ENCODE measurements at places on chromosomes 2 and 18. TPM values are rescaled to one million over a fixed set of nuclear protein-coding genes. Genes with fewer than 3 reads are reported as not detected.

Gene FIGLA
- total RNA-seq: not detected

Gene TCF23
- not detected for total RNA-seq

Gene KLHL14
- total RNA-seq: not detected

Gene DOCK10
- 63.6 TPM for total RNA-seq

Gene LIMS3
- 12.7 TPM for total RNA-seq

DNA sequence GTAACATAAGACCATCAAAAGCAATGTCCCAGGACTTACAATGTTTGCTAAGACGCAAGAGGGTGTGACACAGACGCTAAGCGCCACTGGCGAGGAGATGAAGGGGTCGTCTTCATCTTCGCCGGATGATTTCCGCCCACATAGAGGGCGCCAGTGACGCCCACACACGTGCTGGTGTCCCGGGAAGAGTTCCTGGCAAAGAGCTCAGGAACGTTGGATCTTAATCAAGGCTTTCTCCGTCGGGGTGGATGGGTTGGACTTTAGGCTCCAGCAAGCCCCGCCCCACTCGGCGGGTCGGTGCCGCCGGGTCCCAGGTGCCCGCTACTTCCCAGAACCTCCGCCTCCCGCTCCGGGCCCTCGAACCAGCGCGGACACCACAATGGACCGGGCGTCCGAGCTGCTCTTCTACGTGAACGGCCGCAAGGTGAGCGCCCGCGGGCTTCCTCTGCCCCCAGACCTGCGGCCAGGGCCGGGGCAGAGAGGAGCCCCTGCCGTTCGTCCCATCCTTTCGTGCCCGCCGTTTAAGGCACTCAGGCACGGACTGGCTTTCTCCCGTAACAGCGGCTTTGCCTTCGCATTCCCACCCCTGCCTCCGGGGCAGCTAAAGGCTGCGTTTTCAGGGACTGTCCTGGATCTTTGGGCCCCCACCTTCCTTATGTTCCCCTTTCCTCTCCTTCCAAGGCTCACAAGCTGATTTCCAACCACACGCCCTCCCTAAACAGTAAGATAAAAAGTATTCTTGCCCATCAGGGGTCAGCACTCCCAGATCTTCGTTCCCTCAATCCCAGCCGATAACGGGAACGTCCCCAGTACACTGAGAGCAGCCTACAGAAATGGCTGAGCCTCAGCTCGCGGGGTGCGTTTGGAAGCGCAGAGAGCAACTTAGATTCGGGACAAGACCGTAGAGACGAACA is at the start of gene AOX1:
Gene AOX1, plus strand, starts transcription at position 285 of the 914 bp plus-strand sequence. Its CDS starts 95 bp downstream, at position 380.
- peak; percentile 45 for DNase-seq
- H3K27me3 ChIP-seq: no peaks in the 10 kb centered on the region
- no peak within 1 kb of the TSS for H3K27ac ChIP-seq

DNA sequence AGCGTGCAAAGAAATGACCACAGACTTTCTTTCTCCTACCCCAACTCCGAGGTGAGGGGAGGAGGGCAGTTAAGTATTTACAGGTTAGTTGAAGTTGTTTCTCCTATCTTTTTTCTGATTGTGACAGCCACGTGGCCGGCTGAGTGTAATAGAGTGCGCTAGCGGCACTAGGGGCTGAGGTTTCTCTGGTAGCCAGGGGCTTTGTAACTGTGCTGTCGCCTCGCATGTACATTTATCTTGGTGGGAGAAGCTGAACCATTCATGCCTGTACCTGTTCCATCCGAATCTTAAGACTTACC is 214.1 kb upstream of the STON1 start:
- H3K27me3 ChIP-seq: no peaks in the 10 kb centered on the region
- peak overlapping the region; percentile 93 for H3K4me3 ChIP-seq
- H3K4me1 ChIP-seq: no peaks in the 10 kb centered on the region
- H3K27ac ChIP-seq: peak overlapping the region; percentile 61

GRCh38 chr2:68330691-68331090 is 10.9 kb upstream of the CNRIP1 start:
- peaks cover 4% of the 10 kb centered on the region for H3K4me1 ChIP-seq
- peak; percentile 57 for DNase-seq
- H3K27ac ChIP-seq: no peak overlapping the region
- no peaks in the 10 kb centered on the region for H3K27me3 ChIP-seq
- no peak overlapping the region for H3K4me3 ChIP-seq

- H3K36me3 ChIP-seq: peaks cover 9% of the 10 kb centered on the region
- H3K27ac ChIP-seq: peak overlapping the region; percentile 94
- H3K27me3 ChIP-seq: no peaks in the 10 kb centered on the region
Measured at GRCh38 chr18:79988071-79988450, 302 bp downstream of the TXNL4A start.

DNA sequence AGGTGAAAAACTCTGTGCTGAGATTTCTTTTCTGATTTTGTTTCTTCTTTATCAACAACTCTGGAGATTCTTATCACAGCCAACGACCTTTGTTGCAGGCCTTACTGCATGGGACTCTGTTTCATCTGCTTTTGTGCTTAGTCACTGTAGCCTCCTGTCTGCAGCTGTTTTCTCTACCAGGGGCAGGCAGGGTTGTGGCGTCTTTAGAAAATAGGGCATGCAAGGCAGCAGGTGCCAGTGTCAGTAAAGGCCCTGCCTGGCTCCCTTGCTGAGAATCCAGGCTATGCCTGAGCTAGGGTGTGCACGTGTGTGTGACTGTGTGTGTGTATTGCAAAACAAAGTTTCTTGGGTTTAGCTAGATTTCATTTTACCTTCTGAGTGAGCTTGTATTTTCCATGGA is 14.6 kb upstream of the SLC9A2 start:
- no peak overlapping the region for H3K4me3 ChIP-seq
- no peaks in the 10 kb centered on the region for H3K27me3 ChIP-seq
- no peaks in the 10 kb centered on the region for H3K36me3 ChIP-seq
- no peaks in the 10 kb centered on the region for H3K4me1 ChIP-seq

GRCh38 chr18:63795606-63796005 is 20.4 kb downstream of the SERPINB7 start:
- H3K27ac ChIP-seq: no peak overlapping the region
- H3K36me3 ChIP-seq: no peaks in the 10 kb centered on the region
- DNase-seq: no peak
- no peak overlapping the region for H3K4me3 ChIP-seq
- H3K27me3 ChIP-seq: no peaks in the 10 kb centered on the region

GRCh38 chr18:51721388-51721787 is 523.9 kb upstream of the MEX3C start:
- H3K27ac ChIP-seq: no peak overlapping the region
- H3K27me3 ChIP-seq: no peaks in the 10 kb centered on the region
- no peak for DNase-seq
- H3K4me1 ChIP-seq: no peaks in the 10 kb centered on the region
- H3K4me3 ChIP-seq: no peak overlapping the region

DNA sequence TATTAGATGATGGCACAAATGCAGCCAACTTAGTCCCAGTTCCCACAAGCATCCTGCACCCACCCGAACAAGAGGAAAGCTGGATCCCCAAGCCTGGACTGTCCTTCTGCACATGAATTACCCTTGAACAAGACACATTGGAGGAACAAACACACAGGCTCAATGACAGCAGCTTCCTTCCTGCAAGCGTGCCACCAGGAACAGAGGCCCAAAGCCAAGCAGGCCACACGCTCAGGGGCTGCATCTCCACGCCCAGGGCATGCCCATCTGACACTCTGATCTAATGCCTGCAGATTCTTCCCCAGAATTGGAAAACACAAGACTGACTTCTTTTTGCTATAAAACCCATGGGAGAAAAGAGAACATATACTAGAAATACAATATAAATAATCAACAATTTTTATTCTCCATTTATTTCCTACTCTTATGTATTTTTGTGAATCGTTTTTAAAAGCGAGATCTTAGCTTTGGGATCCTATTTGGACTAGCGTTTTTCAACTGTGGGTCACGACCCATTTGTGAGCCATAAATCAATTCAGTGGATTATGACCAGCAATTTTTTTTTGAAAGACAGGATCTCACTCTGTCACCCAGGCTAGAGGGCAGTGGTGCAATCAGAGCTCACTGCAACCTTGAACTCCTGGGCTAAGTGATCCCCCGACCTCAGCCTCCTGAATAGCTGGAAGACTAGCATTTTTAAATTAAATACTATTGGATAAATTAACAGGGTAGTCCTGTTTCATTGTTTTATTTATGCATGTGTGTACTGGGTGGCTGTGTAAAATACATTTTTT is 34.4 kb downstream of the PSTPIP2 start:
- H3K27me3 ChIP-seq: no peaks in the 10 kb centered on the region
- peaks cover 2% of the 10 kb centered on the region for H3K4me1 ChIP-seq
- no peak overlapping the region for H3K27ac ChIP-seq
- no peak for DNase-seq
- H3K4me3 ChIP-seq: no peak overlapping the region
- peaks cover 13% of the 10 kb centered on the region for H3K36me3 ChIP-seq

- no peak overlapping the region for H3K27ac ChIP-seq
- H3K4me3 ChIP-seq: no peak overlapping the region
- H3K27me3 ChIP-seq: no peaks in the 10 kb centered on the region
- no peaks in the 10 kb centered on the region for H3K36me3 ChIP-seq
Measured at GRCh38 chr2:191184457-191184856, 33.7 kb upstream of the STAT4 start.

- peak; percentile 11 for DNase-seq
- H3K4me1 ChIP-seq: peaks cover 2% of the 10 kb centered on the region
- no peak overlapping the region for H3K4me3 ChIP-seq
Measured at GRCh38 chr2:216752855-216753505, 57.6 kb upstream of the IGFBP5 start.

GRCh38 chr2:104825124-104825865 is 28.6 kb upstream of the POU3F3 start:
- H3K36me3 ChIP-seq: no peaks in the 10 kb centered on the region
- DNase-seq: no peak
- no peaks in the 10 kb centered on the region for H3K27me3 ChIP-seq
- no peak overlapping the region for H3K27ac ChIP-seq

DNA sequence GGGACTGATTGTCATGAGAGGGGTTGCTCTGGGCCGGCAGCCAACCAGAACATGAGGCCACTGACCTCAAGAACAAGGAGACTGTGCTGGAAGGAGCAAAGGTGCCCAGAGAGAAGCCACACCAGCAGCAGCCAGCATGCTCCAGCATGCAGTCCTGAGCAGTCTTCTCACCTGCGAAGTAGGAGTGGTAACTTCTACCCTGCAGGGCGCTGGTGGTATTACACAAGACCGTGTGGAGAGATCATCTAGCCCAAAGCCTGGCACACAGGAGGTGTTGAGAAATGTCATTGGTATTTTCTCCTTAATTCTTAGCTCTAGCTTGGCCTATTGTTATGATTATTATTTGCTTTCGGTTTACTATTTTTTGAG is 132.7 kb downstream of the TSN start:
- no peak overlapping the region for H3K4me3 ChIP-seq
- H3K36me3 ChIP-seq: no peaks in the 10 kb centered on the region
- H3K27ac ChIP-seq: no peak overlapping the region
- H3K4me1 ChIP-seq: no peaks in the 10 kb centered on the region
- no peak for DNase-seq

- H3K36me3 ChIP-seq: no peaks in the 10 kb centered on the region
- peak; percentile 99 for DNase-seq
- H3K4me1 ChIP-seq: peaks cover 20% of the 10 kb centered on the region
- no peaks in the 10 kb centered on the region for H3K27me3 ChIP-seq
Measured at GRCh38 chr18:58567453-58568196, 61.3 kb downstream of the ALPK2 start.

- no peaks in the 10 kb centered on the region for H3K4me1 ChIP-seq
- H3K4me3 ChIP-seq: no peak overlapping the region
- H3K27me3 ChIP-seq: no peaks in the 10 kb centered on the region
- H3K36me3 ChIP-seq: no peaks in the 10 kb centered on the region
Measured at GRCh38 chr2:6202756-6203155, 510.6 kb downstream of the SOX11 start.

GRCh38 chr18:70489986-70490933 is 201.4 kb downstream of the SOCS6 start:
- peaks cover 6% of the 10 kb centered on the region for H3K4me1 ChIP-seq
- peak overlapping the region; percentile 55 for H3K4me3 ChIP-seq
- peaks cover 4% of the 10 kb centered on the region for H3K27me3 ChIP-seq
- peak; percentile 57 for DNase-seq

GRCh38 chr2:45834372-45834771 is 182.9 kb downstream of the PRKCE start:
- no peak overlapping the region for H3K4me3 ChIP-seq
- no peaks in the 10 kb centered on the region for H3K27me3 ChIP-seq
- no peak overlapping the region for H3K27ac ChIP-seq
- peaks cover 2% of the 10 kb centered on the region for H3K4me1 ChIP-seq
- H3K36me3 ChIP-seq: no peaks in the 10 kb centered on the region
- DNase-seq: no peak

- no peaks in the 10 kb centered on the region for H3K36me3 ChIP-seq
- no peak overlapping the region for H3K27ac ChIP-seq
- no peak overlapping the region for H3K4me3 ChIP-seq
- no peaks in the 10 kb centered on the region for H3K4me1 ChIP-seq
- H3K27me3 ChIP-seq: no peaks in the 10 kb centered on the region
- no peak for DNase-seq
Measured at GRCh38 chr2:14330884-14331283, 301.6 kb upstream of the LRATD1 start.

DNA sequence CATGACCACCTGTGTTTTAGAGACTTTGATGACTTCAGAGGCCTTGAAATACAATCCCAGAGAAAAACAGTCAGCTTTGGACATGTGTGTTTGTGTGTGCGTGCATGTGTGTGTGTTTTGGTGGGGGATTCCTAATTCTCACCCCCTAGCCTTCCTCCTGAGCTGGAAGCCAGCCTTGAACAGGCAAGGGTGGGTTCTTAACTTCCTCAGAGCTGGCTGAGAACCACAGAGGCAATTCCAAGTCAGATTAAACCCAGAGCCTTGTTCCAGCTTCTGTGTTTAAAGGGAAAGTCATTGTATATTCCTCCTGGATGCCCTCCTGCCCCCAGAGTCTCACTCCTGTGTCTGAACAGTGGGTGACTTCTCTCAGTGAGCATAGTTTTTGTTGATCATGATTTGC is 45.2 kb upstream of the MGAT4A start:
- H3K4me3 ChIP-seq: no peak overlapping the region
- peaks cover 17% of the 10 kb centered on the region for H3K27me3 ChIP-seq
- no peaks in the 10 kb centered on the region for H3K4me1 ChIP-seq
- H3K36me3 ChIP-seq: no peaks in the 10 kb centered on the region
